ENCODE measurements at places on chromosomes 4 and X.
A peak's percentile ranks its signal among the peaks of the same experiment; 100 is the strongest.

- no peak for DNase-seq
Observed at GRCh38 chrX:54180403-54180802, 2.7 kb downstream of the FAM120C start.

GRCh38 chrX:153226344-153227185 lies 47.5 kb downstream of the MAGEA1 start:
- DNase-seq: no peak

GRCh38 chr4:78656968-78657445 lies 105.4 kb downstream of the ANXA3 start:
- peak; percentile 76 for DNase-seq

GRCh38 chr4:3407930-3408792 lies 33.6 kb upstream of the HGFAC start:
- DNase-seq: no peak

- peak; percentile 57 for DNase-seq
Observed at GRCh38 chr4:151674804-151675391, 85.9 kb downstream of the GATB start.

DNA sequence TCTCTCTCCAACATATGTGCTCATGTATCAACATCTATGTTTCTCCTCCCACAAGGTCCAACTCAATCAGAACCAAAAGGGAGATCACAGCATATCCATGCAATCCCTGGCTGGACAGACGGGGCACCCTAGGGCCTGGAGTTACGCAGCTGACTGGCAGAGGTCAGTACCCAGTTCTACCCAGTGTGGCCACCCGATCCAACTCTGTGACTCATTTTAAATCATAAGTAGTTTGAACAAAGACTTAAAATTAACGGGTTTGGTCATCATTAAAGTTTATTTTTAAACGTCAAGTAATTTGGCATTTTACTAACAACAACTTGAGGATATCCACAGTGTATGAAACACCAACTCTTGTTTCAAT lies 59.5 kb downstream of the APBB2 start:
- DNase-seq: peak; percentile 72

DNA sequence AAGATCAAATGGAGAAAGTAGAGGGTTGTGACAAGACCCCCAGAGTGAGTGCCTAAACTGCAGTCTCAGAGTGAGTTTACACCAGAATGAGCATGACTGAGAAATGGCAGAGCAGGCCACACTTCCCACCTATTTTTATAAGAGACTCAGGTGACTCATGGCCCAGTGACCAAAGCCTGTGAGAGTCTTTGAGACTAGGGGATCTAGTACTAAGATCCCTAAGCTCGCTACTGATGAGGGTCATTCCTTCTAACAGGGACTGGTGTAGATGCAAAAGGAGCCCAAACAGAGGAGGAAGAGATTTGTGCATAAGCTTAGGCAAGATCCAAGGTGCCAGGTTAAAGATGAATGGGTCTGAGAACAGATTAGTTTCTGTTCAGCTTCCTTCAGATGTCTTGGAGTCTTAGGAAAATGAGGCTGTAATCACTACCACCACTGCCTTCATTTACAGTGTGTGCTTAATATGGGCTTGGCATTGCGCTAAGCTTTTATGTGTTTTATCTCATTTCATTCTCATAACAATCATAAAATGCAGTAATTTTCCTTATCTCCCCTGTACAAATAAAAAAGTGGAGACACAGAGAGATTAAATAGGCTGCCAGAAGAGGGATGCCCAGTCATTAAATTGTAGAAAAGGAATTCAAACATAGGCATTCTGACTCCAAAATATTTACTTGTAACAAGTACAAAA lies 62.8 kb downstream of the RWDD4 start:
- DNase-seq: no peak

DNA sequence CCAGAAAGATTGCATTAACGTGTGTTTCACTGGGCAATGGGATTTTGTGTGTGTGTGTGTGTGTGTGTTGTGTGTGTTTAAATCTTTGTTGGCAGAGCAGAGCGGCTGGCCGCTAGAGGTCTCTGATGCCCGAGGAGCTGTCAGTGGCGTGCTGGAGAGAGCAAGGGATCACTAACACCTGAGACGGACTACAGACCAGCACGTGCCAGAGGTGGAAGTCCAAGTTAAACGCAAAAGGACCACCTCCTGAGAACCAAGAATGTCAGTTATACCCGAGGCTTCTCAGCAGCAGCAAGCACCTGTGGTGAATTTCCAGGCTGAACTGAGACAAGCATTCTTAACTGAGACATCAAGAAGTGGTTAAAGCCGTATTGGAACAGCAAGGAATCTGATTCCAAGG lies 9.0 kb upstream of the SLC25A14 start:
- DNase-seq: peak; percentile 39

DNA sequence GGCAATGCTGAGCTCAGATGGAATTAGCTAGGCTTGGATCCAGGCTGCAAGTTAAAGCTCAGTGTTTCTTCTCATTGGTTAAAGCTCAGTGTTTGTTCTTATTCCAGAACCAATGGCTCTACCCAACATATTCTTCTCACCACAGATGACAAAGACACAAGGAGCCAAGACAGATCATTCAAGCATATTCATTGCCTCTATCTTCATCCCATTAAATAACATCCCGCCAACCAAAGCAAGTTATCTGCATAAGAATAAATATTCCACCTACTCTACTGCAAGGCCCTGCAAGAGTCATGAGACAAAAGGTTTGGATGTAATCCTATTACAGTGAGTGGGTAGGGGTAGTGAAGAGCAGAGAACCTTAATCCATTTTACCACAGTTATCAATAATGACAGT lies 766.5 kb downstream of the C4orf33 start:
- no peak for DNase-seq

- DNase-seq: no peak
Observed at GRCh38 chr4:179097741-179098140, 1655.5 kb upstream of the AGA start.

GRCh38 chr4:126559961-126560360 lies 1072.8 kb upstream of the INTU start:
- no peak for DNase-seq

DNA sequence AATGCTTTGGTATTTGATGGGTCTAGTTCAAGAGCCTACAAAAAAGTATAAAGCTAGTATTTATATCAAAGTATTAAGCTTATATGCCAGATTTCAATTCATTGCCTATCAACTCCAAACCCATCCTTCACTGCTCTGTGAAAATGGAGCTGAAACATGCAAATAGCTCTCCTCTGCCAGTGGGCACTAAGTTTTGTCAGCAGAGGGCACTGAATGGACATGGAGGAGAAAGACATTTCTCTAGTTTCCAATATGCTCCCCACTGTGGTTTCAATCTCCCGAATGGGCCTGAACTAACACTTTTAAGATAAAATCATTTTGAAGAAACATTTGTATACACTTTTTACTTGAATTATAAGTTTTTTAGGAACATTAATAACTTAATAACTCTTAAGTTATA lies 12.4 kb downstream of the PPID start:
- no peak for DNase-seq

GRCh38 chrX:104347860-104348259 lies 93.1 kb upstream of the ESX1 start:
- DNase-seq: no peak

All from Ammon's horn (tissue), 1 donor.